ENCODE measurements at places on chromosomes 5 and 9.
A peak's percentile ranks its signal among the peaks of the same experiment; 100 is the strongest.

DNA sequence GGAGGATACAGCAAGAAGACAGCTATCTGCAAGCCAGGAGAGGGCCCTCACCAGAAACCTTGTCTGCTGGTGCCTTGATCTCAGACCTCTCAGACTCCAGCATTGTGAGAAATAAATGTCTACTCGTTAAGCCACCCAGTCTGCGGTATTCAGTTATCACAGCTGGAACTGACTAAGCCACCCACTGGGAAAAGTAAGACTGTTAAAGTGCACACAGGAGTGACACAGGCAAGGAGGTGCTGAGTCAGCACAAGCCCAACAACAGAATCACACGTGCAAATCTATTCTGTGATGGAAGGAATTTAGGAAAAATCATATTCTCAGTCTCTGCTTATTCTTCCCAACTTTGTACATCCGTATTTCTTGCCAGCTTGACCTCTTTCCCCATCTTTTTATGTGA is 200.0 kb downstream of the NR2F1-AS1 start:
- DNase-seq: no peak

GRCh38 chr9:17291766-17292165 is 156.9 kb downstream of the CNTLN start:
- no peak for DNase-seq

DNA sequence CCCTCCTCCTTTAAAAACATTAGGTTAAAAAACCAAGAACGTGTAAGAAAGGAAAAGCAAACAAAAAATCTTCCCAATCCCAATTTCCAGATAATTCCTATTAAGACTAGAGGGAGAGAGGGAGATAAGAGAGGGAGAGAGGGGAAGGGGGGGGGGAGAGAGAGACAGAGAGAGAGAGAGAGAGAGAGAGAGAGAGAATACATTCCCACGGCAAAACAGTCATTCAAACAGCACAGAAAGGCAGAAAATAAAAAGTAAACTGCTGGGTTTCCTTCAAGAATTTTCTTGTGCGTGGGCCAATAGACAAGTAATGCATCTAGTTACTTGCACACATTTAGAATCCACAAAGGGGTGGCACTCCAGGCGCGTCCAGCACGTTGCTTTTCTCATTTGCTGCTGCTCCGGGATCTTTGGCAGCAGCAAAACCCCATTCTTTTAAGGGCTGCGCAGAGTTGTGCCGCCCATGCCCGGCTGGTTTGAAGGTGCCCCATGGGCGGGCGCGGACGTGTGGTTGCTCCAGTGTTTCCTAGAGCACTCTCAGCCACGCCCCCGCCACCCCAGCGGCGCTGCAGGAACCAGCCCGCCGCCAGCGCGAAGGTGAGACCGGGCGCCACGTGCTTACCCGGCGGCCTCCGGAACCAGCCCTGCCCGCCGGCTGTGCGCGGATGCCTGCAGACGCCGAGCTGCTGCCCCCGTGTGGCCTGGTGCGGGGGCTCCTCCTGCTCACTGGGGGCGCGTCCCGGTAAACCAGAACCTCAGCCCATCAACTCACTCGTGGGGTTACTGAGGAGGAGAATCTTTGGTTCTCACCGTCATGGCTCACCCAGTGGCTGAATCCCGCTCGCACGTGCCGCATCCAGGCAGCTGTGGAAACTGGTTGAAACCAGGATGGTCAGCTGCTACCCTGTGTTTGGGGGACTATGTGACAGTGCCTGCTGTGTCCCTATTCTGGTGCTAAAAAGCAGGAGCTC is 44.6 kb downstream of the STC2 start:
- peak; percentile 63 for DNase-seq

GRCh38 chr9:137169896-137170358 is at the start of gene LRRC26:
Gene LRRC26, minus strand, starts transcription at chr9:137170051. Its CDS starts 108 bp downstream, at chr9:137169943.
- no peak for DNase-seq

- DNase-seq: peak; percentile 75
These were observed at the start of gene FBXL7 for GRCh38 chr5:15499528-15500324. Gene FBXL7, plus strand, starts transcription at chr5:15500180.

DNA sequence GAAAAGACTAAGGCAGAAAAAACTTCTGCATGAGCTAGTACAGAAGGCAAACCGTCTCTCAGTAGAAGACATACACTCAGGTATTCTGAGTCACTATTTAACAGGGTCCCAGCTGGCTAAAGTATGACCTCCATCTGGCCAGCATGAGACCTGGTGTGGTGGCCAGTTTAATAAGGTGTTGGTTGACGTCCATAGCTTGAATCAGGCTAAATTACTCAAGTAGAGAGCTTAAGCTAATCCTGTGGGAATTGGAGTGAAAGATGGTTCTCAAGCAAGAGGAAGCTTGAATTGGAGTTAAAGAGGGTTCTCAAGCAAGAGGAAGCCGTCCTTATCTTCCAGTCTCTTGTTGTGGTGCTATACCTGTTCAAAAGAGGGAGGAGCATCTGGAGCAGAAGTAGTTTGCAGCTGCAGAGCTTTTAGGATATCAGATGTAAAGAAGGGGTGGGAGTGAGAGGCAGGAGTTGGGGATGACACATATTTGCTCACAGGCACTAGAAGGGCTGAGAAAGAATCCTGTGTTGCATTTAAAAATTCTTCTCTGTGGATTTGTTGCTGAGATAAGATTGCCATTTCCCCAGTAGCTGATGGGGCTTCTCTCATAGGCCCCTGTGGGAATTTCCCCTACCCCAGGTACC is 136.1 kb upstream of the RUSC2 start:
- no peak for DNase-seq

DNA sequence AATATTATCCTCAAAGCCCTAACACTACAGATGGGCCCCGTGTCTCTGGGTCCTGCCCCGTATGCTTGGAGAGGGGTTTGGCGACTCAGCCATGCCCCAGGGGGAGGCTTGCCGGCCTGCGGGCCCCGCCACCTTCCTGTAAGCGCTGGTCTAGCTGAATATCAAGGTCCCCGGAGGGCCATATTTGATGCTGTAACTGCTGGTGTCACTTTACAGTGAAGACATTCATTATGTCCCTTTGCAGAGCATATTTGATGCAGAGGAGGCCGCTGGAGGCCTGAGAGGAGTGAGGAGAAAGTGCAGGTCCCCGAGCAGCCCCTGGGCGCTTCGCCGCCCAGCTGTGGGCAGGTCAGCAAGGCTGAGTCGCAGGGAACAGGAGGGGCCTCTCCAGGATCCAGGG is 16.8 kb downstream of the IRX4 start:
- DNase-seq: no peak

GRCh38 chr9:88781628-88782391 is 209.5 kb upstream of the S1PR3 start:
- DNase-seq: no peak

- no peak for DNase-seq
These were observed 20.3 kb downstream of the FAM81B start for GRCh38 chr5:95411474-95411873.

- no peak for DNase-seq
These were observed 9.0 kb upstream of the EDF1 start for GRCh38 chr9:136875155-136875554.

GRCh38 chr5:68225188-68225910 is 9.8 kb downstream of the PIK3R1 start:
- no peak for DNase-seq

DNA sequence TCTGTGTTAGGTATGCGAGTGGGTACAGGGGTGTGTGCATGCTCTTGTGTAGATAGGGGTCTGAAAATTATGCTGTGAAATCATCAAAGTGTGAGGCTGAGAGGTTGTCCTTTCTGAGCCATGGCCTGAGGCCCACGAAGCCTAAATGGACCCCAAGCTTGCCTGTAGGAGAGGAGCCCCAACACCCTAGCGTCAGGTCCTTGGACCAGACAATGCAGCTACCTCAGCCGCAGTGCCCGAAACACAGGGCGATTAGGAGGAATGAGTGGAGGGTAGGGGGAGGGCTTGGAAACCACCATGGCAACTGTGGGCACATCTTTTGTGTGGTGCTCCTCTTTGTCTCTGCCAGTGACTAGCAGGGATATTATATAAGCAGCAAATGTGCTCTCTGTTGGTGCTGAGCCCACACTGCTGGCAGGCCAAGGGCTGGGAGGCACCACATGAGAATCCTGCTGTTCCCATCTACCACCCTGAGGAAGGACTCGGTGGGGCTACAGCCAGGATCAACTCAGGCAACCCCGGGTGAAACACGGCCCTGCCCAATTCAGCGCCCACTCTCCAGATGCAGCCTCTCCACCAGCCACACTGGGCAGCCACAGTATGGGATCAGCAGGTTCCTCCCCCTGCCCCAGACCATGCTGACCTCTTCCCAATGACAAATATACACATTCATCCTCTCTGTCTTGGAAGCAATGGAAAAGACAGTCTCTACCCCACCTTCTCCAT is 84.6 kb upstream of the FSTL4 start:
- no peak for DNase-seq

GRCh38 chr5:34832568-34832967 is 6.4 kb upstream of the TTC23L start:
- no peak for DNase-seq

DNA sequence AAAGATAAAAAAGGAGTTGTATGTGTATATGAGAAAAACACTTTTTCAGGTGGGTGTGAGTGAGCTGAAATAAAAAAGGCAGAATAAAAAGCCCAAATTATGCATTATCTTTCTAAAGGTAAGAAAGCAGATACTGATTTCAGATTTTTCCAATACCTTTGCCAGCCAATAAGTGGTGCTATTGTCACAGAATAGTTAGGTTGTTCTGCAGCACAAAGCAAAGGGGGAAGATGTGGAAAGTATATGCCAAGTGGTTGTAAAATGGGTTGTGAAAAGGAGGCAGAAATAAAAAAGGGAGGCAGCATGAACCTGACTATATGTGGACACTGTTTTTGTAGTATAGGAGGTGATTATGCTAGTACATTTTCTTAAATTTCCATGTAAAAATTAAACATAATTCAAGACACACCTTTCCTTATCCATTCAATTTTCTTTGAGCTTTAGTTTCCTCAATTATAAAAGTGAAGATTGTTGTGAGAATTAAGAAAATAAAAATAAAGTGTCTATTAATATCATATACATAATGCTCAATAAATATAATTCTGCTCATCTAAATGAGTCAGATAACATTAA is 106.7 kb downstream of the SMIM15 start:
- DNase-seq: no peak

DNA sequence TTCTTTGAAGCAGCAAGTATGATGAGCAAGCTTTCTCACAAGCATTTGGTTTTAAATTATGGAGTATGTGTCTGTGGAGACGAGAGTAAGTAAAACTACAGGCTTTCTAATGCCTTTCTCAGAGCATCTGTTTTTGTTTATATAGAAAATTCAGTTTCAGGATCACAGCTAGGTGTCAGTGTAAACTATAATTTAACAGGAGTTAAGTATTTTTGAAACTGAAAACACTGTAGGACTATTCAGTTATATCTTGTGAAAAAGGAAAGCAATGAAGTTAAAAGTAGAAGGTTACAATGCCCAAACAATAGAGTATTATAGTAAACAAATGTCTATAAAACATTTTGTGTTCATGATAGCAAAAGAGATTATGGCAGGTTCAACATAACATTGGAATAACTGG is 88.6 kb downstream of the JAK2 start:
- DNase-seq: no peak

GRCh38 chr5:93477816-93478215 is 103.2 kb downstream of the NR2F1-AS1 start:
- no peak for DNase-seq

- DNase-seq: no peak
These were observed 211.7 kb downstream of the DENND1A start for GRCh38 chr9:123718188-123718587.

All from SW 1271 (cell line).